Activated CD4-positive, alpha-beta T cell treated with anti-CD3 and anti-CD28 coated beads, Interleukin-2, amount 50 U/mL, for 24 hours (primary cell): ENCODE measurements at places on chromosomes 6 and 20.

GRCh38 chr20:34720266-34720665 lies 16.1 kb downstream of the TP53INP2 start:
- no peak for DNase-seq

DNA sequence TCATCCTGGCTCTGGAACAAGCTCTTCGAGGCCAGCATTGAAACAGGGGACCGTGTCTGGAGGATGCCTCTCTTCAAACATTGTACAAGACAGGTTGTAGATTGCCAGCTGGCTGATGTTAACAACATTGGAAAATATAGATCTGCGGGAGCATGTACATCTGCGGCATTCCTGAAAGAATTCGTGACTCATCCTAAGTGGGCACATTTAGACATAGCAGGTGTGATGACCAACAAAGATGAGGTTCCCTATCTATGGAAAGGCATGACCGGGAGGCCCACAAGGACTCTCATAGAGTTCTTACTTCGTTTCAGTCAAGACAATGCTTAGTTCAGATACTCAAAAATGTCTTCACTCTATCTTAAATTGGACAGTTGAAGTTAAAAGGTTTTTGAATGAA lies 3.6 kb upstream of the CDKN1A start:
- no peak for DNase-seq

DNA sequence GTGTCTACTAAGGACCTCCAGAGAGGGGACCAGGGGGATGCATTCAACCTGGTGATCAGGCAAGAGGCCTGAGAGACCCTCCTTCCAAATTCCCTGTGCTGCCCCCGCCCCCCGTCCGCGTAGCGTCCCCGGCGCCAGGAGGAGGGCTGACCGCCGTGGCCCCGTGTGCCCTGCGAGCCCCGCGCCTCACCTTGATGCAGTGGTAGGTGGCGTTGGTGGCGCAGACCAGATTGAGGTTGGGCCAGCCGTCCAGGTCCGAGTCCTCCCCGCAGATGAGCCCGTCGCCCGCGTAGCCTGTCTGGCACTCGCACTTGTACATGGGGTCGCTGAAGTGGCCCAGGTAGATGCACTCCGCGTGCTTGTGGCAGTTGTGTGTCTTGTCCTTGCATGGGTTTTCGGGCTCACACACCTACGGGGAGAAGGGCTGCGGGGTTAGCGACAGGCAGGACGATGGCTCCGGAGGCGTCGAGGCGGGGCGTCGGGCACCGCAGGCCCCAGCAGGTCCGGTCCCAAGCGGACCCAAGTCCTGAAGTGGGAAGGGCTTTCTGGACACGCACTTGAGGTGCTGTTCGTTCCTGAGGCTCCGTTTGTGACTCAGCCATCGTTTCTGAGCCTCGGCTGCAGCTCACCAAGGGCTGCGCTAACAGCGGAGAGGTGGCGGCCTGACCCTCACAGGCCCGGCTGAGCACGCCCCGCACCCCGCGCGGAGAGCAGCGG lies 21.7 kb downstream of the THBS2 start:
- DNase-seq = no peak

- no peak for DNase-seq
Measured at GRCh38 chr6:128521282-128521632, 858 bp upstream of the PTPRK start.

DNA sequence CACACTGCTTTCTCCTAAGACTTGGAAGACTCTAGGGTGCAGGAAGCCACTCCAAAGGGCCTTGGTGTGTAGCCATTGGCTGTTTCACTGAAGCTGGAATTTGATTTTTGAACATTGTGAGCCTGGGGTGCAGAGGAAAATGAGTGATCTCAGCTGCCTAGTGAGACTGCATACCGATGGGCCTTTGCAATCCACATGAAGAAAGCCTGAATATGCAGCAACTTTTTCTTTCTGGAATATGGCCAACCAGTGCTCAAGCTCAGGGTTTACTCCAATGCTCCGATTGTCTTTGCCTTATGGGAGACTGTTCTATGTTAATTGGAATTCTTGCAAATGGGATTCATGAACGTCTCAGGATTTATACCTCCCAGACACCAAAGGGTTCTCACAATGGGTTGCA lies 242.6 kb downstream of the DOK5 start:
- no peak for DNase-seq

DNA sequence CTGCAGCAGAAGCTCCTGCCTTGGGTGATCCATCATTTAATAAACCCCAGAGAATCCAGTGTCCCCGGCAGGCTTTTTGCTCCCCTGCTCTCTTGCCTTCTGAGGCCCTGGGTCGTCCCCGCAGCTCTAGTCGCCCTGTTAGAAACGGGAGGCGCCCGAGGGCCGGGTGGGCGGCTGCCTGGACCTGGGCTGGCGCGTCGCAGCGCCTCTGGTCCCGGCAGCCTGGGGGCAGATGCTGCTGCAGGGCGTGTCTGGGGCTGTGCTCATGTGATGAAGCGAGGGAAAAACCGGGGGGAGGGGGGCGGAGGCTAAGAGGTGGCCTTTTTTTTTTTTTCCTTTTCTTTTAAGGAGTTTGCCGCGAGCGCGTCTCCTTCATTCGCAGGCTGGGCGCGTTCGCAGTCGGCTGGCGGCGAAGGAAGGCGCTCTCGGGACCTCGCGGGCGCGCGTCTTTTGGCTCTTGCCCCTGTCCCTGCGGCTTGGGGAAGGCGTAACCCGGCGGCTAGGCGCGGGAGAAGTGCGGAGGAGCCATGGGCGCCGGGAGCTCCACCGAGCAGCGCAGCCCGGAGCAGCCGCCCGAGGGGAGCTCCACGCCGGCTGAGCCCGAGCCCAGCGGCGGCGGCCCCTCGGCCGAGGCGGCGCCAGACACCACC lies 394 bp downstream of the AKAP12 start:
- DNase-seq = peak; percentile 3

DNA sequence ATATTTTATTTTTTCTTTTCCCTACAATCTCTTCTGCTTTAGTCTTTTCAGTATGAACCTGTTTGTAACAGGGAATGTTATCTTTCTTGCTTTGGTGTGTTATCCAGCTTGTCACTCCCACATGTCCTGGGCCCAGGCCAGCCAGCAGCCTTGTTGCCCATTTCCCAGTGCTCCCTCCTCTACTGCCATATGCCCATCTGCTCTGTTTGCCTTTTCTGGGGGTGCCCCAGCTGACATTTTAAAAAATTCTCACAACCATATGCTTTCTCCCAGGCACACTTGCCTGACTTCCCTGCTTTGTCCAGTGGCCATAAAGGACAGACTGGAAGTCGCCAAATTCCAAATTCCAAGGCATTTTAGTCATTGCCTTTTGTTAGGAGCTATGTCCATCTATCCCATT lies 23.6 kb upstream of the LMBRD1 start:
- DNase-seq = no peak

GRCh38 chr6:165634101-165634880 lies 28.8 kb downstream of the PDE10A start:
- DNase-seq = no peak

DNA sequence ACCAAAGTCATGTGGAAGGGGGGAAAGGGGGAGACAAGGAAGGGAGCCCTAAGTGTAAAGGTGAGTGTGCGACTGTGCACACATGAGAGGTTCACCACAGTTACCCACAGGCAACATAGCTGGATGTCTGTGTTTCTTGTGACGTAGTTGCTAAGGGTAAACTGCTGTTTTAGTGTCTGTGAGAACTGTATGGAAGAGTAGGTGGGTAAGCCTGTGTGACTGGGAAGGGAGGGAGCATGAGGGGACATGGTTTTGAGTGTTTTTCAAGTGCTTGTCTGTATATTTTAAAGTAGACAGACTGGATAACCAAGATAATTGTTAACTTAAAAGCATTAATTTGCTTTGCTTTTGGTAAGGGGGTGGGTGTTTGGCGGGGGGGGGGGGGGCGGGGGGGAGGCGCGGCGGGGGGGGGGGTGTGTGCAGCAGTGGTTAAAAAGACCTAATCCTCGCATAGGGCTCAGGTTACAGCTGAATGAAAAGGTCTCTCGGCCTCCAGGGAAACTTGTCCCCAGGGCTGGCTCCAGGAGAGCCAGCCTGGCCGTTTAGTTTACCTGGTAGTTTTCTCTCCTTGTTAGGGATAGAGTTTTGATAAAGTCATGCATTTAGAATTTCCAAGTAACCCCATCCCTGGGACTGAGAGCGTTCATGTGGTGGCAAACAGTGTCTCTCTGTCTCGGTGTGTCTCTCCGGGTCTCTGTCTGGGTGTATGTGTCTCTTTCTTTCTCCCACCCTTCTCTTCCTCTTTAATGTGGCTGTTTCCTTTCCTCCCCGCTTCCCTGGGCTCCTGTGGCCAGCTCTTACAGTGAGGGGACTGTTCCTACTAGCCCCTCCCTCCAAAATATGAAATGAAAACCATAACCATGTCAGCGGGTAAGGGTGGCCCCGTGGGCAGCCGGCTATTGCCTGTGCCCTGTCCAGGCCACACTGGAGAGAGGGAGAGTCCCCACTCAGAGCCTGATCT lies 3.4 kb downstream of the SCUBE3 start:
- no peak for DNase-seq

GRCh38 chr6:49269190-49269589 lies 193.9 kb downstream of the MMUT start:
- no peak for DNase-seq
